ENCODE measurements at places on chromosomes 7 and 10.

GRCh38 chr10:95487994-95488393 is 73.2 kb downstream of the SORBS1 start:
- no peak for ATAC-seq

DNA sequence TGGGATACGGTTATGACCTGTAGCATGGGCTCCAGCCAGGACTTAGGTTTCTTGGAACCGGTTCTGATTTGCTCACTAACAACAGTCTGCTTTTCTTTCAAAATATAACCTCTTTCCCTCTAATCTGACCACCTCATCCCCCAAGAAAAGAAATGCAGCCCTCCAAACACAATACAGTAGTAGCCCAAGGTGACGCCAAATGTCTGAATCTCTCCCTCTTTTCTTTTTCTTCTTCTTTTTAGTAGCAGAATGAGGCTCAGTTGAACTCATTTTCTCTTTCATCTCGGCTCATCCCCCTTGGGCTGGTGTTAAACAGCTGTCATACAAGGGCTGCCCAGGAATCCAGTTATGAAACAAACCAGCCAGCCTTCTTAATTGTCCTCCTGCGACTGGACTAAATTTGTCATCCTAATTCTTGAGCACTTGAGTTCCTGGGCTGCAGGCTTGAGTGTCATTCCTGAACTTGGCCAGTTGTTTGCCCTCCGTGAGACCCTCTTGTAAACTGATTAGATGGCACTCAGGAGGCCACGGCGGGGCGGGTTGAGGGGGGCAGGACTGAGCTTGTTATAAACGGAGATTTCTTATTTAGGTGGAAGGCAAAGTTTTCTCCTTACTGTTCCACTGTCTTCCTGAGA is 94.8 kb downstream of the SORCS3 start:
- no peak for ATAC-seq

GRCh38 chr10:124035928-124036558 is 57.4 kb downstream of the CHST15 start:
- peak; percentile 99 for ATAC-seq

GRCh38 chr7:29989257-29989995 is at the start of gene SCRN1:
Gene SCRN1, minus strand, starts transcription at chr7:29989801. Its CDS starts 20,734 bp downstream, at chr7:29969067.
- ATAC-seq = peak; percentile 72
